ENCODE measurements at places on chromosomes 5 and 9. TPM values are rescaled to one million over a fixed set of nuclear protein-coding genes. Genes with fewer than 3 reads are reported as not detected.

PFN3 gene
- not detected for polyA plus RNA-seq

BARHL1 gene
- polyA plus RNA-seq: not detected

PTGDS gene
- 24.2 TPM for polyA plus RNA-seq

MLANA gene
- 1.4 TPM for polyA plus RNA-seq

NXNL2 gene
- polyA plus RNA-seq: 0.19 TPM

RANBP3L gene
- polyA plus RNA-seq: 0.53 TPM

GPR150 gene
- 0.22 TPM for polyA plus RNA-seq

ZNF300 gene
- polyA plus RNA-seq: 8.8 TPM

CTXN3 gene
- polyA plus RNA-seq: 1.2 TPM

TMEM8B gene
- polyA plus RNA-seq: 26.9 TPM

DNAH5 gene
- 0.83 TPM for polyA plus RNA-seq

PCDHGA10 gene
- polyA plus RNA-seq: 1.6 TPM

SLC36A2 gene
- polyA plus RNA-seq: 0.49 TPM

Measured in hindlimb muscle (tissue), 1 donor.